Activated CD8-positive, alpha-beta memory T cell treated with anti-CD3 and anti-CD28 coated beads for 1 hour (primary cell): ENCODE measurements at places on chromosomes 4 and X.

DNA sequence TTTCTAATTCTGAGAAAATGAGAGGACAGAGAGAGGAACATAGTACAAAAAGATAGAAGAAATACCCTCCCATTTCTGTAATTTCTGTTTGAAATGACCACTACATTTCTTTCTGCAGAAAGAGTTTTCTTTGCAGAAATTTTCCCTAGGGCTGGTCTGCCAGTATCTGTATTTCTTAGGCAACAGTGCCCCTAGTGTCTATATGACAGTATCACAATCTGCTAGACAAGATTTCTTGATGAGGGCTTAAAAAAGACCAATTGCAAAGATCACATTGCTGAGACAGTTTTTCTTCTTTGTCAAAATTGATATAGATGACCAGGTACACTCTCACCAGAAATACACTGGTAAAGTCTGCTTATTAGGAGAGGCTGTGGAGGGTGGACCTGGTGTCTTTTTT, 81.0 kb upstream of the ZDHHC15 start:
- DNase-seq, result no peak

DNA sequence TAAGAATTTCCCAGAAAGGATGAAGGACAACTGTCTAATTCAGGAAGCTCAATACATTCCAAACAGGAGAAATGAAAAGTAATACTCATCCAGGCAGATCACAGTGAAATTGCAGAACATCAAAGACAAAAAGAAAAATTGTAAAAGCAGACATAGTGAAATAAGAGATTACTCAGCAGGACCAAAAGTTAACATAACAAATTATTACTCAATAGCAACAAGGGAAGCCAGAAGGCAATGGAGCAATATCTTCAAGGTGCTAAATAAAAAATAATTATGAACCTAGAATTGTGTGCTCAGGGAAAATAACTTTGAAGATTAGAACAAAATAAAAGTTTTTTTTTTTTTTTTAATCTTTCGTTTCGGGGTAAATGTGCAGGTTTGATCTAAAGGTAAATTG, 30.5 kb upstream of the ENPP6 start:
- DNase-seq, result no peak

GRCh38 chr4:46404981-46405380, 15.1 kb upstream of the GABRA2 start:
- DNase-seq, result no peak

DNA sequence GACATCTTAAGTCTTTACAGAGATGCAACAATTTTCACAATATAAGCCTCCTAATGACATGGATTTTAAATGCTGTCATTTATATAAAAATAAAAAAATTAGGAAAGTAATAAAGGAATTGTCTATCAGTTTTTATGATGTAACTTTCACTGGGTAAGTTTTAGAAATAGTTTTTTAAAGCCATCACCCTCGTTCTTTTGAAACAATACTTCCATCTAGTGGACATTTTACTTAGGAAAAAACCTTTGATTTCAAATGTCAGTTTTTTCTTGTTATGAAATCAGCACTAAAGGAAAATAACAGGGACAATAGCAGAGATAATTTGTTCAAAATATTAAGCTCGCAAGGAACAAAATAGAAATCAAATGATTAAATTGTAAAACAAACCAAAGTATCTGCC, 24.3 kb upstream of the NDNF start:
- no peak for DNase-seq

- DNase-seq, result no peak
Measured at GRCh38 chr4:54730581-54730980, 72.8 kb downstream of the KIT start.

DNA sequence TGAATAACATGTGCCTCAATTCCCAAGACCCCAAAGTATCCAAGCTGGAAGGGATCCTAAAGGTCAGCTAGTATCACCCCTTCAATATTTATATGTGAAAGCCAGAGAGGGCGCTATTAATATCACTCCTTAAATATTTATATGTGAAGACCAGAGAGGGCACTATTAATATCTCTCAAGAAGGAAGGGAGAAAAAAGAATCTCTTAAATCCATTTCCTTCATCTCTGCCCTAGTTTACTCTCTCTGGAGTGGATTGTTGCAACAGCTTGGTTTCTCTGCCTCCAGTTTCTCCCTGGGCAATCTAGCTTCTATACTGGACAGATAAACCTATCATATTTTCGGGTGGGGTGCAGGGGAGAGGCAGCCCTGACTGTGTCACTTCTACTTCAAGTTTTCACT, 31.6 kb upstream of the MSN start:
- no peak for DNase-seq

GRCh38 chr4:110967936-110968335, 345.1 kb upstream of the PITX2 start:
- no peak for DNase-seq

GRCh38 chr4:6740347-6740746, 24.4 kb downstream of the BLOC1S4 start:
- DNase-seq, result no peak

DNA sequence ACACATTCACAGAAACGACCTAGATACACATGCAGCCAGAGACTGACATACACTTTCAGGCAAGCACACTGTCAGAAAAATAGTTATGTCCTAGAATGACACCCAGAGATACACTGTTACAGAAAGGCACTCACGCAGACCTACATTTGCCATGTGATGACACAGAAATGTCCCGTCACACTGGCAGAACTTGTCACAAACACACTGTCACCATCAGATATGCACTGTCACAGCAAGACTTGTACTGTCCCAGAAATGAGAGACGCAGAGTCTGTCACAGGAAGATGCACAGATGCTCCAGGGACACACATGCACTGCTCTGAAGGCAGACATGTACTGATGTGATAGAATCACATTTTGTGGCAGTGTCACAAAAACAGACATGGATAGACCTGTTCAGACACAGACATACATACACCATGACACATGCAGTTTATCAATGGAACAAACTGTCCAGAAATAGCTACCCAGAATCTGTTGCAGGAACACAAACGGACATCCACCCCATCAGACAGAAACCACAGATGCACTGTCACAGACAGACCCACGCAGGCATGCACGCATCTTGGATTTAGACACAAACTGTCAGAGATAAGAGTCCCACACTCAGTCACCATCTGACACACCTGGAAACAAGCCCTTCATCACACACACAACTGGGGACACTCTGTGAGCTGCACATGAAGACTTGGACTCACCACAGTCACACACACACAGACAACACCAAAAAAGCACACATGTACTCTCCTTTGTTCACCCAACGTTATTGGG, 1.3 kb upstream of the PIM2 start:
- no peak for DNase-seq

- no peak for DNase-seq
Measured at GRCh38 chrX:119880076-119880475, 8.4 kb downstream of the NDUFA1 start.

GRCh38 chrX:102696306-102696705, 15.9 kb upstream of the GPRASP2 start:
- no peak for DNase-seq

- no peak for DNase-seq
Measured at GRCh38 chr4:36183232-36183631, 61.1 kb downstream of the ARAP2 start.

DNA sequence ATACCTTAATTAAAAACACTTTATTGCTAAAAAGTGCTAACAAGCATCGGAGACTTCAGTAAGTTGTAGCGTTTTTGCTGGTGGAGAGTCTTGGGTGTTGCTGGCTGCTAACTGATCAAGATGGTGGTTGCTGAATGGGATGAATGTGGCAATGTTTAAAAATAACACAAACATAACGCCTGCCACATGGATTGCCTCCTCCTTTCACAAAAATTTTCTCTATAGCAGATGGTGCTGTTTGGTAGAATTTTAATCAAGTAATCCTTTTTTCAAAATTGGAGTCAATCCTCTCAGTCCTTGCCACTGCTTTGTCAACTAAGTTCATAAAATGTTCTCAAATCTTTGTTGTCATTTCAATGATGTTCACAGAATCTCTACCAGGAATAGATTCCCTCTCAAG, 466.8 kb upstream of the TECRL start:
- DNase-seq, result no peak

- no peak for DNase-seq
Measured at GRCh38 chr4:97530676-97531075, 612.6 kb downstream of the STPG2 start.

DNA sequence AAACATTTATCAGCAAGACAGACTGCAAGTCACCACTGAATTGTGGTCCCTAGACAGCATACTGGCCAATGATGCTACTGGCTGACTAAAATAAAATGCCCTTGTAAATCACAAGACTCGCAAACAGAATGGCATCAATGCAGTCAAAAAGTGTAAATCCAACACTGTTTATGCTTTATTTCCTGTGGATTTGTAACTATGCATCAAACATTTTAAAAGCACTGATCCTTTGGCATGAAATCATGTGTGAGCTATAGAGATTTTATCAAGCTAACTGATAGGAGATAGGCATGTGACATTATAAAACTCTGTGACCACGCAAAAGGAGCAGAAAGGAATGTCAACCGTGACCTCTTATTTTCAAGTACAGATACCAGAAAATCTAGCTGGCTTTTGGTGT, 20.8 kb downstream of the MBNL3 start:
- no peak for DNase-seq

GRCh38 chr4:141513866-141514265, 122.5 kb upstream of the IL15 start:
- DNase-seq, result no peak

DNA sequence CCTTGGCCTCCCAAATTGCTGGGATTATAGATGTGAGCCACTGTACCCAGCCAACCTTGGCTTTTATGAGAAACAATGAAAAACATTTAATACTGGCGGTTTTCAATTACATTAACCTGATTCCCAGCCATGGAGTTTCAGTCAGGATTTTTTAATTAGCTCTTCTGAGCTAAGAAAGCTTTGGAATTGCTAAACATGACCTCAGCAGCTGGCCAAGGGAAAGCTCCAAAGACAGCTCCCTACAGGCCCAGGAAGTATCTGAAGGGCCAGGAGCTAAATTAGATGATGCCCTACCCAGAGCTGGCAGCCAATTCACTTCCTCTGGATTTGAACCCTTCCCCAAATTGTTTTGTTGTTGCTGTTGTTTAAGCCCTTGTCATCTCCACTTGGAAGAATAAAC, 26.5 kb upstream of the FUNDC1 start:
- no peak for DNase-seq

- no peak for DNase-seq
Measured at GRCh38 chrX:37420185-37420584, 71.0 kb downstream of the PRRG1 start.

DNA sequence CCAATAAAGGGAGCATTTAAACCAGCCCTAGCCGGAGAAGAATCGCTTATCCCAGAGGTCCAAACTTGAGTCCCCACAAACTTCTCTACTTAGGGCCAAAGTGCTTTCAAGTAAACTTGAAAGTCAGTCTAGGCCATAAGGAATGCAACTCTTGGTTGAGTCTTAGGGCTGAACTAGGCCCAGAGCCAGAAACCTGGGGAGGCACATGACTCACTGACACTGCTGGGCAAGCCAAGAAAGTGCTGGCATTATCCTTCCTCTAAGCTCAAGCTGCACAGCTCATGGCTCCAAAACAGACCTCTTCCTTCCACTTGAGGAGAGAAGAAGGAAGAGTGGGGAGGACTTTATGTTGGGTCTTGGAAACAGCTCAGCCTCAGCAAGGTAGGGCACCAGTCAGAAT, 1257.3 kb upstream of the DIAPH2 start:
- no peak for DNase-seq

DNA sequence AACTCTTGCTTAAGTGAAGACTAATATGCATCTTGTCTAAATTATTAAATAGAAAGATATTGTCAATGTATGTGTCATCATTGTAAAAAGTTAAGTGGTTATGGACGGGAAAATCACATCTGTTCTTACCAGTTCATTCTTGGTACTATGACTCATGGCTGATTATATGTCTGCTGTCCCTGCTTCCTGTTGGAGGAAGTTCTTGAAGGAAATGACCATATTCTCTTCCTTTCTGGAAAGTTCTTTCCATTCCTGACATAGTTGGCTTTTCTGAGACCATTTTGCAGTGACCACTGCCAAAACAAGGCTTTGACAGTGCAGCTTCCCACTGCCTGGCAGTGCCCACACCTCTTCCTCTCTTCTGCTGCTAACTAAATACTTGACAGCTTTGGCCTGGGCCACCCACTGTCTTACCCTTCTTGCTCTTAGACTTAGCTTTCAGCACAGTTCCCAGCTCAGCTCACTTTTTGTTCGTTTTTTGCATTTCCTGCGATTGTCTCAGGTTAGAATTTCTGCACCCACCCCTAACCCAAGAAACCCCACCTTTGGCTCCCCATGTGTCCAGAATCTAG, 13.2 kb upstream of the CLDN24 start:
- no peak for DNase-seq

- no peak for DNase-seq
Measured at GRCh38 chr4:183747931-183748670, 89.0 kb downstream of the TRAPPC11 start.

- no peak for DNase-seq
Measured at GRCh38 chr4:16019649-16020048, 56.7 kb upstream of the FGFBP2 start.

DNA sequence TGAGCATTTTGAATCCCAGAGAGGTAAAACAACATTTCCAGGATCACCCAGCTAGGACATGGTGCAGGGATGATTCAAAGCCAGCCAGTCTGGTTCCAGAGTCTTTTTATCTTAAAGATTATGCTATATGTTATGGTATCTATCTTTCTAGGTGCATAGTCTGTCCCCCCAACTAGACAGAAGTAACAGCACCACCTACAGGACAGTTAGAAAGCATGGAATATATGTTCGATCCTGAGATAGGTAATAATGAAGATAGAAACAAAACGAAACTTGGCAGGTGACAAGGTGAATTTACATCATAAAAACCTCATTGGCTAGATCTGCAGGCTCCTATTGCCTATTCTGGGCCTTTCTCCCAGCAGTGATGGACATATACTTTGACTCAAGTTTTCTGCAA, 723.2 kb downstream of the SMARCA1 start:
- no peak for DNase-seq

DNA sequence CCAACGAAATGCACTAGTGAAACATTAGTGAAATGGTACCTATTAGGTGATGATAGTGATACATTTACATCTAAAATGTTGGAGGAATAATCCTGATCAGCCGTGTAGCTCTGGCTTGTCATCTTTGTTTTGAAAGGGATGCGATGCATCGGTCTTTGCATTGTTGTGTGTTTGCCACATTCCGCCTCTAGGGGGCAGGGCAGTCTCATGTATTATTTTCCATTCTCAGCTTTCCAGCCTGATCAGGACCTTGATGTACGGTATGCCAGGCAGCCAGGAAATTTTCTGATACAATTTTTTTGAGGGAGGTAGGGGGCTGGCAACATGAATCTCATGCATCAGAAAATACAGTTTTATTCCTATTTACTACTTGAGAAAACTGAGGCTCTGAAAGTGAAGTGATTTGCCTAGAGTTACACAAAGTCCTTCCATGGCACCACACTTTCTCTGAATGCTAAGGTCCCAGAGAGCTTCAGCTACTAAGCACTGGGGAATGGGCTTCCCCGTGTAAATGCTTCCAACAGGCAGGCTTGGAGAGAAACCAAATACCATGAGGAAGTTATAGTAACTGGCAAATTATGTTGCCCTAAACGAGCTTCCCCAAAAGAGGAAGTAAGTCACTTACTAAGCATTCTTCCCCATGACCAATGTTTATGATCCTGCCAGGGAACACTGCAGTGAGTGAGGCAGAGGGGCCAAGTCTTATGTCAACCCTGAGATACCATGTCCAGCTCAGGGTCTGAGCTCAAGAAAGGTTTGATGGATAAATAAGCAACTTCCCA, 31.8 kb upstream of the IQSEC2 start:
- peak; percentile 30 for DNase-seq
